Activated naive CD4-positive, alpha-beta T cell treated with anti-CD3 and anti-CD28 coated beads, Interleukin-2, amount 10 ng/mL, durations not matched to agents 7 days and 5 days (primary cell): ENCODE measurements at places on chromosomes 3 and 15.

- H3K4me3 ChIP-seq: no peak overlapping the region
- no peaks in the 10 kb centered on the region for H3K4me1 ChIP-seq
- peak; percentile 64 for DNase-seq
Observed at GRCh38 chr3:52385157-52385556, 59.7 kb downstream of the SEMA3G start.

- no peaks in the 10 kb centered on the region for H3K4me1 ChIP-seq
- H3K4me3 ChIP-seq: no peak overlapping the region
- H3K27me3 ChIP-seq: no peaks in the 10 kb centered on the region
Observed at GRCh38 chr3:107283948-107284347, 93.3 kb upstream of the CCDC54 start.

DNA sequence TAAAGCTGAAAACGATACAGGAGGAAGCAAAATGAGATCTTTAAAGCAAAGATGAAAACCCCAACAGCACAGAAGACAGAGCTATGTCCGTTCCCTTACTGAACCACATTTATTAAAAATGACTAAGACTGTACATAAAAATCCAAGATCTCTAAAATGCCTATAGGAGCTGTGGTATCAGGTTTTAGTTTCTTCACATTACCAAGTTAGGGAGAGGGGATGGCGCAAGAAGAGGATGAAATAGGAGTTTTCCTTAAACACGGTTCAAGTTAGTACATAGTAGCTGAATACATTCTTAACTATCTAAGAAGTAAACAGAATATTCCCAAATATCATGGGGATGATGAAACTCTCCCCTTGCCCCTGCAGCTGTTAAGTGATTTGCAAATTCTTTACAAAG is 6.3 kb downstream of the EOMES start:
- H3K4me1 ChIP-seq: peaks cover 37% of the 10 kb centered on the region
- peaks cover 2% of the 10 kb centered on the region for H3K36me3 ChIP-seq
- H3K27ac ChIP-seq: no peak overlapping the region
- DNase-seq: no peak
- H3K27me3 ChIP-seq: peaks cover 92% of the 10 kb centered on the region

DNA sequence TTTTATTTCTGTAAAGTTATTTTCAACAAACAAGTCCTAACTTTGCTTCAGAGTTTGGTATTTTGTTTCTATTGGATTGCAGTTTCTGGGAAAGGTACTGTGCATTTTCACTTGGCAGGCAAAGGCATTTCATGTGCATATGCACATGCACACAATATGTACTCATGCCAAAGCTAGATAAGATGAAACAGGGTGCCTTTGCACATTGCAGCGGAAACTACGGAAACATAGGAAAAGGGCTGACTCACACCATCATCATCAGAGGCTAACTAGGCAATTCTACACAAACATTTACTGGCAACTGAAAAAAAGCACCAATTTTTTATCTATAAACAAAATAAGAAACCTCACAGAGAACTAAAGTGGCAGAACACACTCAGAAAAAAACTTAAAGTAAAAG is 550.6 kb upstream of the NECTIN3 start:
- no peak overlapping the region for H3K4me3 ChIP-seq
- H3K27me3 ChIP-seq: no peaks in the 10 kb centered on the region
- DNase-seq: no peak
- H3K36me3 ChIP-seq: no peaks in the 10 kb centered on the region

- no peaks in the 10 kb centered on the region for H3K4me1 ChIP-seq
- no peak for DNase-seq
Observed at GRCh38 chr3:24519368-24520100, 24.9 kb upstream of the THRB start.

DNA sequence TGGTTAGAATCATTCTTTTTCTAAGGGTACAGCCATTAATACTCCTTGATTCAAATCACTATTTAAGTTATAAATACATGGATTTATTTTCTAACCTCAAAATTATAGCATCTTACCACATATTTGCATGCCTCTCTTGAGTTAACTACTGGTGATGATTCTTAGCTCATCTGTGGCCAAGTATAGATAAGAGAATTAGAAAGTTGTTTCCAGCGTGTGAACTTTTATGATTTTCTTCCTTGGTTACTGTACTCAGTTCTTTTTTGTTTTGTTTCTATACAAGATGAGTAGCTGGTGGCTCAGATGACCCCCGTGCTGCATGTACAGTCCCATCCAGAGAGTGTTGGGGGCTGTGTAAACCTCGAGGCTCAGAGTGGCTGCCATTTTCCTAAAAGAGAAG is 124.6 kb downstream of the IGF1R start:
- no peak overlapping the region for H3K27ac ChIP-seq
- DNase-seq: no peak
- peaks cover 20% of the 10 kb centered on the region for H3K4me1 ChIP-seq

GRCh38 chr3:13353506-13353905 is 66.6 kb downstream of the NUP210 start:
- peaks cover 47% of the 10 kb centered on the region for H3K4me1 ChIP-seq
- H3K27me3 ChIP-seq: no peaks in the 10 kb centered on the region
- peak overlapping the region; percentile 75 for H3K27ac ChIP-seq
- H3K36me3 ChIP-seq: peaks cover 81% of the 10 kb centered on the region

- H3K27ac ChIP-seq: no peak overlapping the region
- H3K4me3 ChIP-seq: no peak overlapping the region
- no peaks in the 10 kb centered on the region for H3K4me1 ChIP-seq
- no peaks in the 10 kb centered on the region for H3K36me3 ChIP-seq
Observed at GRCh38 chr3:153848702-153849101, 272.5 kb upstream of the ARHGEF26 start.

GRCh38 chr15:62561059-62561519 is 396.0 kb upstream of the C2CD4B start:
- H3K4me3 ChIP-seq: no peak overlapping the region
- DNase-seq: no peak
- H3K27ac ChIP-seq: no peak overlapping the region
- peaks cover 20% of the 10 kb centered on the region for H3K27me3 ChIP-seq
- no peaks in the 10 kb centered on the region for H3K4me1 ChIP-seq

DNA sequence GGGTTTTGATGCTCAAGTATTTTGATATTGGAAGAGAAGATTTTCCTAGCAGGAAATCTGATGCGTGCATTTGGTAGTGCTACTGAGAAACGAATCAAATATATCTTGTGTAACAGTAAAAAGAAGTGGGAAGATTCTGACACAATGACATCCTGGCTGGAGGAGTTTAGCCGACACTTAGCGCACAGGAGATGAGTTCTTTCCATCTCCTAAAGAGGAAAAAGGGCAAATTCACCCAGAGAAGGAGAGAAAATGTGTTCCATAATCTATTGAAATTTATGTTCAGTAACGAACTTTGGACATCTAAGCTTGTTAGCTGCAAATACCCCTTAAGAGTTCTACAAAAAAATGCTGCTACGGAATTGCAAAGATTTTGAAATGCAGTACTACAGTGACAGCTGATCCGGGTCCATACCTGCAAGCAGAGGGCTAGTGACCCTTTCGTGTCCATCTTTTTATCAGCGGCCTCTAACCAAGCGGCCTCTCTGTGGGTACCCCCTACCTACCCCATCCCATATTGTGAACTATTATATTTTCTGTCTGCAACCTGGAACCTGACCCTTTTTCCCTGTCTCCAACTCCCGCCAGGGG is 971 bp downstream of the CPOX start:
- peaks cover 62% of the 10 kb centered on the region for H3K4me1 ChIP-seq
- no peak for DNase-seq
- H3K36me3 ChIP-seq: peaks cover 47% of the 10 kb centered on the region

GRCh38 chr15:62534996-62535395 is 369.9 kb upstream of the C2CD4B start:
- no peaks in the 10 kb centered on the region for H3K4me1 ChIP-seq
- H3K27ac ChIP-seq: no peak overlapping the region
- no peaks in the 10 kb centered on the region for H3K36me3 ChIP-seq
- H3K27me3 ChIP-seq: no peaks in the 10 kb centered on the region
- no peak for DNase-seq

DNA sequence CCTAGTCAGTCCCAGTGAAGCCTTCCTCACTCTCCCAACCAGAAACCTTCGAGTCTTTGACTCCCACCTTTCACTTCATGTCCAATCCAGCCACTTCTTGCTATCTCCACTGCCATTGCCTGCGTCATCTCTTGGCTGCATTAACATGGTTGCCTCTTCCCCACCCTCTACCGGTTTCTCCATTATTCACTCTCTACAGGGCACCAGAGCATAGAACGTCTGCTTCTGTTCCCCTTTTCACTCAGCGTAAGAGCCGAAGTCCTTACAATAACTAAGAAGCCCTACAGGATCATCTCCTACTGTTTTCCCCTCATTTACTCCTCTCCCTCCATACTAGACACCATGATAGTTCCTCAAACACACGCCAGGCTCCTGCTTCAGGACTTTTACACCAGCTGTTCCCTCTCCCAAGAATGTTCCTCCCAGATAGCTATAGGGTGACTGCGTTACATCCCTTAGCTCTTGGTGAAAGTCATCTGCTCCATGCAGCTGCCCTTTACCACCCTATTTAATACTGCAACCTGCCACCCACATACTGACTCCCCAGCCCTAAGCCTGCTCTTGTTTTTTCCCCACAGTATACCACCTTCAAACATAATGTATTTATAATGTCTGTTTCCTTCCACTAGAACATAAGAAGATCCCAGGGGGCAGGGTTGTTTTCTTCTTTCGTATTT is 30.9 kb downstream of the RCN2 start:
- peak overlapping the region; percentile 2 for H3K27ac ChIP-seq
- H3K4me1 ChIP-seq: peaks cover 3% of the 10 kb centered on the region
- H3K27me3 ChIP-seq: peaks cover 56% of the 10 kb centered on the region
- H3K36me3 ChIP-seq: no peaks in the 10 kb centered on the region
- no peak for DNase-seq

- H3K36me3 ChIP-seq: no peaks in the 10 kb centered on the region
- H3K4me1 ChIP-seq: peaks cover 2% of the 10 kb centered on the region
- no peak overlapping the region for H3K4me3 ChIP-seq
- no peak overlapping the region for H3K27ac ChIP-seq
- no peak for DNase-seq
Observed at GRCh38 chr15:40266828-40267304, 16.0 kb downstream of the ANKRD63 start.

GRCh38 chr3:178308771-178309170 is 227.5 kb upstream of the KCNMB2 start:
- H3K36me3 ChIP-seq: no peaks in the 10 kb centered on the region
- H3K27me3 ChIP-seq: no peaks in the 10 kb centered on the region
- DNase-seq: no peak

GRCh38 chr15:50209809-50210208 is 27.8 kb downstream of the SLC27A2 start:
- H3K27me3 ChIP-seq: no peaks in the 10 kb centered on the region
- no peak for DNase-seq
- H3K4me1 ChIP-seq: no peaks in the 10 kb centered on the region
- H3K4me3 ChIP-seq: no peak overlapping the region

DNA sequence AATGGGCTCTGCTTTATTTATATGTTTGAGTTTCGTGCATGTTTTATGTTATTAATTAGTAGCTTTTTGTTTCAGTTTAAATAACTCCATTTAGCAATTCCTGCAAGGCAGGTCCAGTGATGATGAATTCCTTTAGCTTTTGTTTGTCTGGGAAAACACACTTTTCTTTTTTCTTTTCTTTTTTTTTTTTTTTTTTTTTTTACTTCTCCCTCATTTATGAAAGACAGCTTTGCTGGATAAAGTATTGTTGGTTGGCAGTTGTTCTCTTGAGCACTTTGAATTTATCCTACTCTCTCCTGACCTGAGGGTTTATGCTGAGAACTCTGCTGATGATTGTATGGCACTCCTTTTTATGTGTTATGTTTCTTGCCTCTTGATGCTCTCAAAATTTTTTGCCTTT is 35.7 kb downstream of the TMEM39A start:
- H3K27ac ChIP-seq: no peak overlapping the region
- H3K36me3 ChIP-seq: peaks cover 49% of the 10 kb centered on the region
- no peaks in the 10 kb centered on the region for H3K27me3 ChIP-seq
- H3K4me1 ChIP-seq: no peaks in the 10 kb centered on the region
- H3K4me3 ChIP-seq: no peak overlapping the region
